ENCODE measurements at places on chromosomes 2 and 18.

GRCh38 chr2:148875387-148876051 lies 492 bp downstream of the KIF5C start:
- peak; percentile 15 for DNase-seq

GRCh38 chr2:101759162-101759561 lies 61.7 kb downstream of the MAP4K4 start:
- DNase-seq = no peak

- no peak for DNase-seq
Observed at GRCh38 chr2:618422-618990, 58.7 kb downstream of the TMEM18 start.

GRCh38 chr2:227349989-227350612 lies 25.1 kb downstream of the MFF start:
- DNase-seq = no peak

DNA sequence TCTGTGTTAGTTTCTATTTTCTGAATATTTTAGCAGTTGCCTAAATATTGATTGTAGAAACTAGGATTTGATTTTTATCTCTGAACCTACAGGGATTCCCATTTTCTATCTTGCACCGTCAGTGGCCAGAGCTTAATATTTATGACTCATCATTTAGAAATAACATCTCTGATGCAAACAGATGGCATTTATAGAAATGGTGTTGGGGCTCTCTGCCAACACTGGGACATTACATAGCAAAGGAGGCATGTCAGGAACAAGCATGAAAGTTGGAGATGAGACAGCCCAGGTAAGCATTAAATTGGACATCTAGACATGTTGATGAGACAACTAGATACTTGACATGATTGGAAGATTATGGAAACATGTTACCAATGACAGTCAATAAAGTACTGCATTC lies 165.3 kb upstream of the SYT4 start:
- DNase-seq = no peak

DNA sequence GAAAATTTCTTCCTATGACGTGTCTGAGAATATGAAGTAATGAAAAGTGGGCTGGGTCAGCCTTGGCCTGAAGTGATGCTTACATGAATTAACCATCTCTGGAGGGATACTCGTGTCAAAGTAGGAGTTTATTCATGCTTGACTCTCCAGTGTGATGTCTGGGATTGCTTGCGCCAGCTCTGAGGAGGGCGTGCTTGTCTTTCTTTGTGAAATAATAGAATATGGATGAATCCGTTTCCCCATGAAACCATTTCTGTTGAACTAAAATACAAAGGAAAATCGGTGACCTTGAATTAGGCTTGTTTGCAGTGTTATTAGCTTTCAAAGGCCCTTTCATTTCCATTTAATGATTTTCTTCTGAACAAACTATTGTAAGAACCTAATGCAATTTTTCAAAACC lies 77.9 kb downstream of the EML6 start:
- DNase-seq = no peak

- DNase-seq = no peak
Observed at GRCh38 chr2:6493669-6494068, 372.0 kb downstream of the CMPK2 start.

Data from activated CD4-positive, alpha-beta T cell treated with anti-CD3 and anti-CD28 coated beads for 4 hours (primary cell).